Prostate gland (tissue), 2 donors: ENCODE measurements at places on chromosomes 3 and 15.

DNA sequence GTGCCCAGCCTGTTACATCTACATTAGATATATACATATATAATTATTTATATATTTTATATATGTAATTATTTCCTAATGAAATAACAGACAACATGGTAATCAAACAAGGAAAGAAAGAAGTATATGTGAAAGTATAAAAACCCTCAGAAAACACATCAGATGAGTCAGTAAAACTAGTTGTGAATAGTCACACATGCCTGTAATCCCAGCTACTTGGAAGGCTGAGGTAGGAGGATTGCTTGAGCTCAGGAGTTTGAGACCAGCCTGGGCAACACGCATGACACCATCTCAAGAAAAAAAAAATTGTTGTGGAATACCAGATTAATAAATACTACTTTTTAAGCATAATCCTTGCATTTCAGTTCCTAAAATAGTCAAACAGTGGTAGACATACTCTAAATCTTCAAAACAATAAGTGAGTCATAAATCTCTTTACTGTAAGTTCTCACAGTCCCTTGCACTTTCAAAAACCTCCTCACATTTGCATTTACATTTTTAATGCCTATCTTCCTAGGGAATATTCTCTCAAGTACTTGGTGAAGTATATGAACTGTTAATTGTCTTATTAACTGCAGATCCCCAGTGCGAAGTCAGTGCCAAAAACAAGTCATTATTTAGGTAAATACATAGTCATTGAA lies 106.5 kb downstream of the MYO9A start:
- no peak for DNase-seq

DNA sequence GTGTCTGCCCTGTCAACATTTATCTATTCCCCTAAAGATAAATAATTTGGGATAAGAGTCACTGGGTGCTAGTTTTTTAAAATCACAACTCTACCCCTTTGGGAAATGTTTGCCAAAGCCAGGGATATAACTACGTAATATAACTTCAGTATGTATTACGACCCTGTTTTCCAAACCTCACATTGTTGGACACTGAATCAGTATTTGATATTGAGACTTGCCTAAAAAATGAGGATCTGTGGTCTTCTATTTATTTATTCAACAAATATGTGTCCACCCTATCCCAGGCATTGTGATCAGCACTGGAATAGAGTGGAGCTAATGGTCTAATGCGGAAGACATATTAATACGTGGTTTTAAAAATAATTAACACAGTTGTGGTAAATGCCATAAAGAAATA lies 4.5 kb upstream of the MGA start:
- no peak for DNase-seq

DNA sequence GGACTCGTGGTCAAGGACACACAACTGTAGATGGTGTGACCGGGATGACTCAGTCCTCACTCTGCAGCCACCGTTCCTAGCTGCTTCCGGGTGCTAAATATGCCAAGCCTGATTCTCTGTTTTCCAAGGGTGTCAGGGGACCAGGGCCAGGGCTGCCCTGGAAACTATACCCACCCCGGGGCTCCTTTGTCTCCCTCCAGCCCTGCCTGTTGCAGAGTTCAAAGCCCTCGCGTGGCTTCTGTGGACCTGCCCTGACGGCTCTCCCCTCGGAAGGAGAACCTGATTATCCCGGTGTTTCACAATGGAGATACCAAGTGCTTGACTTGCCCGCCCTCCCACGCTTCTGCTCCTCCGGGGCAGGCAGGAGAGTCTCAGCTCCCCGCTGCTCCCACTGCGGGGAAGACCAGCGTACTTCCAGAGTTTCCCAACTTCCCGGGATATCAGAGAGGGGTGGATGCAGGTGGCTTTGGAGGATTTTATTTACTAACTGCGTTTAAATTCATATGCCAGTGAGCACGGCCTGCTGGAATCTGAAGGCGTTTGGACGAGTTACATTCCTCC lies 125.0 kb downstream of the ASB7 start:
- DNase-seq = no peak

- no peak for DNase-seq
Observed at GRCh38 chr3:168583977-168584376, 488.3 kb upstream of the GOLIM4 start.

DNA sequence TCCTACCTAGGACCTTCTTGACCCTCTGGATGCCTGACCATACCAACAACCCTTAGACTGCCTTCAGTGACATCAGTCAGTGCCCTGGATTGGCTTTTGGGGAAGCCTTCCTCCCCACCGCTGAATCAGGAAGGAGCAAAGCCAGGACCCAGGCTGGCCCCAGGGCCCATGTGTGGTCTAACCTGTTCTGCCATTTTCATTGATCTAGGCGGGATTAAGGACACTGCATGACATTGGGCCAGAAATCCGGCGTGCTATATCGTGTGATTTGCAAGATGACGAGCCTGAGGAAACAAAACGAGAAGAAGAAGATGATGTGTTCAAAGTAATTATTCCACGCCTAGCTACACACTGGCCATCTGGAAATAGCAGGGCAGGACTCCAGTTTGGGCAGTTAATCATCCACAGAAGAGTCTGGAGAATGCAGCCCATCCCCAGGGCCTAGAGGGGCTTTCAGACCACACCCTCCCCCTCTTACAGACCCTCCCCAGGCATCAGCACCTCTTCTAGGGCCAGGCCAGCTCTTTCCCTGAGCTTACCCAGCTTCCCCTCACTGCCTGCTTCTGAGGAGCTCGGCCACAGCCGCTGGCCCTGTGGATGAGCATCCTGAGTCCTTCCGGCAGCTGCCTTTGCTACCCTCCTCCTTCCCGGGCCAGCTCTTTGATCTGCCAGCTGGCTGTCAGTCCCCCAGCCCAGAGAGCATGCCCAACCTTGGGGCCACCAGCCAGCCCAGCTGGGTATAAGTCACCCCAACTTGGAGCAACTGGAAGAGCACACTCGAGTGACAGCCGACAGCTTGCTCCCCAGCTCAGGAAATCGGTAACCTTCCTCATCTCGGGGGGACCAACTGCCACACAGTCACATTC lies 45.9 kb downstream of the CHDH start:
- DNase-seq = no peak

GRCh38 chr3:71859123-71859519 lies 74.2 kb upstream of the PROK2 start:
- no peak for DNase-seq

GRCh38 chr3:197103766-197104165 lies 74.1 kb upstream of the MELTF start:
- DNase-seq = no peak

- DNase-seq = no peak
Observed at GRCh38 chr3:156728267-156728985, 54.0 kb downstream of the TIPARP start.

- DNase-seq = no peak
Observed at GRCh38 chr3:177473184-177473583, 275.9 kb upstream of the TBL1XR1 start.

DNA sequence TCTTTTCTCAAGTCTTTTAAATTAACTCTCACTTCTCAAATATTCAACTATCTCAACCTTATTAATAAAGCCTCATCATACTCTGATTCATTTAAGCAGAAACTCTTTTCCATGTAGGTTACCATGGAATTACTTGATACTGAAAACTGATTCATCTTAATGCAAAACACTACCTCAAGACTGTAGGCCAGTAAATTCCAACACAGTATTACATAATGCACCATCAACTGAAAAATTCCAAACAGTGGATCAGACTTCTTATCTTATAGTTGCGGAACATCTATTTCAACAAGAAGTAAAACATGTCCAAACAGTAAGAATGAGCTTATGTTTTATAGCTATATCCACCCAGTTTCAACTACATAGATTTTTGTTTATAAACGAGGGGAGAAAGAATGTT lies 124.5 kb downstream of the PEAK1 start:
- no peak for DNase-seq

DNA sequence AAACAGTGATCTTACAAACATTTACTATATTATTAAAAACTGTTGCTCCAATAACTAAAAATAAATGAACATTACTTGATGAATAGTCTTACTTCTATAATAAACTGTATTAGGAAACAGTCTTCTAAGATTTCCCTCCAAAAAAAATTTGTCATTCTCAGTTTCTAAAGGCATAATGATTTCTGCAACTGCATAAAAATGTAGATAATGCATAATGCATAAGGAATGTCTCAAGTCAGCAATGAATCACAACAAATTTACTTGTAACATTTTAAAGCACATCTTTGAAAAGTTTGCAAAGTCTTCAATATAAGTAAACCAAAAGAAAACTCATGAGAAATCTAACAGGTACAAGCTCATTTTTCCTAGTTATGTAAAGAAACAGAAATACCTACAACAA lies 113.5 kb downstream of the VPS13C start:
- no peak for DNase-seq

DNA sequence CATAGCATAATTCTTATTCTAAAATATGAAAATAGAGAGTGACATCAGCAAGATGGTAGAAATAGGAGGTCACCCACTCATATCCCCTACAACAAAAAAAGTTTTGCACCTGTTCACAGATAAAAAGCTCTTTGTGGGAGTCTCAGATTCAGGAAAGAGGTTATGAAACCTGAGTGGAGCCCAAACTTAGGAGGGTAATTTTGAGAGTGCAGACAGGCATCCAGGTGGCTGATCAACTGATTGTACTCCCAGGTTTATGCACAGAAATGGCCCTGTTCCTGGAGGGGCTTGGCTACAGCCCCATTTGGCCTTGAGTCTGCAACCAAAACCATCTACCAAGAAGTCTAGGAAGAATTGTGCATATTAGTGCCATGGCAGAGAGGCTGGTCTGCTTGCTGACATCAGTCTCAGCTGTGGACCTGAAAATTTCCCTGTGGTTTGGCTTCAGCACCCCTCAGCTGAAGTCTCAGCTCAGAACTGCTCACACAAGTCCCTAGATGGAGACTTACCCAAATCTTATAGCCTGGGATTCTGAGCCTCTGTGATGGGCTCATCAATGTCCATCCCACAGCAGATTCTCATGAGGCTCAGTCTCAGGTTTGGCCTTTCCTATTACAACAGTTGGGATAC lies 291.6 kb downstream of the IL20RB start:
- DNase-seq = no peak

DNA sequence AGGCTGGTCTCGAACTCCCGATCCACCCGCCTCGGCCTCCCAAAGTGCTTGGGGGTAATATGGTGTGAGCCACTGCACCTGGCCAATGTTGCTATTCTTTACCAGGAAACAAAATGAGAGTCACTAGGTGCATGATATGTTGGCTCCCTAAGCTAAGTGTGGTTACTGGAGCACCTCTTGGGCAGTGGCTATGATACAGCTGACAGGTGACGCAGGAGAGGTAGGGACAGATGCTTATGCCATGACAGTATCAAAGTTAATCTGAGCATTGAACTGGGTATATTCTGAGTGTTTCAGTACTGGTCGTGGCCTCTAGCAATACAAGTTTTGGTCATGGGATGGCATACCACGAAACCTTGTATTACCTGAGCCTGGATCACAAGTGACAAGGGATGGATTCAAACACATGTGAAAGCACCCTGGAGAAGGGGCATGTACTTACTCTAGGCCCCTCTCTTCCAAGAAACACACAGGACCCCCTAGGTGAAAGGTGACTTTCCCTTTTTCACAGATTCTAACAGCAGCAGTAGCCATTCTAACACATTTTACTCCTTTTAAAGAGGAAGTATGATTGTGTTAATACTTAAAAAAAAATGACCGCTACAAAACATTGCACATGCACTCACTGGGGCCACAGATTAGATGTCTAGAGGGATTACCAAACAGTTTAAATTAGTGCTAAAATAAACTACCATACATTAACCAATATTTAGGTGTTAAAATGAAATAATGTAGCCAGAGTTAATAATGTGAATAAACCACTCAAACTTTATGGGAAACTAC lies 467.3 kb downstream of the SHQ1 start:
- DNase-seq = no peak

- no peak for DNase-seq
Observed at GRCh38 chr3:89974903-89975519, 867.6 kb downstream of the EPHA3 start.

- DNase-seq = no peak
Observed at GRCh38 chr15:62124176-62124972, 40.7 kb downstream of the C2CD4B start.

- no peak for DNase-seq
Observed at GRCh38 chr3:188772886-188773285, 398.9 kb upstream of the TPRG1 start.

DNA sequence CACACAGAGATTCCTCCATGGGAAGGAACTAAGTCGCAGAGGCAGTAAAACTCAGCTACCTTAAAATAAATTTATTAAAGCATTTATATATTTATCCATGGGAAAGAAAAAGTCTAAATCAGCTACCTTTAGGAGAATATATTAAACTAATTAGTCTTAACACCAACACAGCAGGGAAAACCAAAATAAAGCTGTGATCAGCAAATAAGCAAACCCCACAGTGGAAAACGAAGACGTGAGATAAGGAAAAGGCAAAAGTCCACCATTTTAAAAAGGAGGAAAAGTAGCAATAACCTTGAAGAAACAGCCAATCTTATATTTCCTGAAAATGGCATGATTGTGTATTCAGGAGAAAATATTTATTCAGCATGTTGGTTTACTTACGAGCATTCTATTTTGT lies 473.0 kb upstream of the ROBO2 start:
- no peak for DNase-seq

DNA sequence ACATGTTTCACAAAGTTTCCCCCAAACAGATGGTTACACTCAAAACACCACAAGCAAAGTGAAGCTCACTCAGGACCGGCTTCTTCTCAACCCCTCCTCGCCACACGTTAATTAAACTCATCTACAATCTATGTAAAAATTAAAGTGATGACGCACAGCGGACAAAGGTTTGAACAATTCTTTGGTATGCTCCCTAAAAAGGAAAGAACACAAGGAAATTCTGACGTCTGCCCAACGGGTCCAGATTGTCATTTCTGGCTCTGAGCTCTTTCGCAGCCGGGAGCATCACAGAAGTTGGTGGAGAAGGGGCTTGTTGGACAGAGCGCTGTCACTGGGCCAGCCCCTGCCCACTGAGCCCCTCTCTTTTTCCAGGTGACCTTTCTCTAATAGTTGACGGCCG lies 173.7 kb upstream of the CHRNA7 start:
- no peak for DNase-seq

- DNase-seq = no peak
Observed at GRCh38 chr3:123521179-123521969, 63.5 kb downstream of the HACD2 start.

DNA sequence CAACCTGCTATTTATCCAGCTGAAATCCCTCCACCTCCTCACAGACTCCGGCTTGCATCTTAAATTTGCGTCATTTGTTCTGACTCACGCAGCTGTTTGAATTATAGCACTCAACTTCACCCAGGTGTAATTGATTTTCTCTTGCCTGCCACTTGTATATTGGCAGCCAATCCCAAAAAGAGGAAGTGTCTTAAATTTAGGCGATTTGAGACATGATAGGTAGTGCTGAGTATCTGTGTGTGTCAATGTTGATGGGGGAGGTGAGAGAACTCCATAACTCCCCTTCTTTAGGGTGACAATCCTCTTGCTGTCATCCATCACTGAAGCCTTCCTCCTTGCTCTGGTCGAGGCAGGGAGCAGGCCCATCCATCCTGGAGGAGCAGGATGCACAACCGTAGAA lies 77.2 kb upstream of the TPRG1 start:
- no peak for DNase-seq

DNA sequence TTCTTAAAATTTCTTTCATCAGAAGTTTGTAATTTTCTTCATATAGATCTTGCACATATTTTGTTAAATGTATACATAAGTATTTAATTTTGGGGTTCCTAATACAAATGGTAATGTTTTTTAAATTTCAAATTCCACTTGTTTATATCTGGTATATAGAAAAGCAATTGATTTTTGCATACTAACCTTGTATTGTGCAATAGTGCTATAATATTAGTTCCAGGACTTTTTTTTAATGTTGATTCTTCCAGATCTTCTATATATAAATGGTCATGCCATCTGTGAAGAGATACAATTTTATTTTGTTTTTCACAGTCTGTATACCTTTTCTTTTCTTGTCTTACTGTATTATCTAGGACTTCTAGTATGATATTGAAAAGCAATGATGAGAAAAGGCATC lies 665.0 kb downstream of the OTOL1 start:
- DNase-seq = no peak
